ENCODE measurements at places on chromosomes 3 and 15. TPM values are rescaled to one million over a fixed set of nuclear protein-coding genes. Genes with fewer than 3 reads are reported as not detected.

The ACTC1 gene
- not detected for total RNA-seq

The GPD1L gene
- 34.6 TPM for total RNA-seq

The SH3BP5 gene
- 31.3 TPM for total RNA-seq

The CCR3 gene
- total RNA-seq = not detected

The PRTG gene
- 0.15 TPM for total RNA-seq

The WDR93 gene
- total RNA-seq = not detected

The PARP15 gene
- total RNA-seq = 0.81 TPM

The EEF1AKMT4 gene
- 18.8 TPM for total RNA-seq

The MAPKAPK3 gene
- total RNA-seq = 20.3 TPM

The ZNF717 gene
- 18.5 TPM for total RNA-seq

The SPINK8 gene
- not detected for total RNA-seq
